DND-41 (cell line): ENCODE measurements at places on chromosomes 4 and X.

DNA sequence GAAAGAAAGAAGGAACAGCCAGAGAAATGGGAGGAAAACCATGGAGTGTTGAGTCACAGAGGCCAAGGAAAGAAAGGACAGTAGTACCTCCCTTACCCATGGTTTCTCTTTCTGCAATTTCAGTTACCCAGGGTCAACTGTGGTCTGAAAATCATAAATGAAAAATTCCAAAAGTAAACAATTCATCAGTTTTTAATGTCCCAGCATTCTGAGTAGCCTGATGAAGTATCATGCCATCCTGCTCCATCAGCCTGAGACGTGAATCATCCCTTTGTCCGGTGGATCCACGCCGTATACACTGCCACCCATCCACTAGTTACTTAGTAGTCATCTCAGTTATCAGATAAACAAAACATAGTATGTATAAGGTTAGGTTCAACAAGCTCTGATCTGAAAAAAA, 114.2 kb downstream of the COMMD8 start:
- DNase-seq: no peak
- H3K27me3 ChIP-seq: no peaks in the 10 kb centered on the region
- H3K4me1 ChIP-seq: no peaks in the 10 kb centered on the region
- no peak overlapping the region for H3K4me3 ChIP-seq
- H3K27ac ChIP-seq: no peak overlapping the region

DNA sequence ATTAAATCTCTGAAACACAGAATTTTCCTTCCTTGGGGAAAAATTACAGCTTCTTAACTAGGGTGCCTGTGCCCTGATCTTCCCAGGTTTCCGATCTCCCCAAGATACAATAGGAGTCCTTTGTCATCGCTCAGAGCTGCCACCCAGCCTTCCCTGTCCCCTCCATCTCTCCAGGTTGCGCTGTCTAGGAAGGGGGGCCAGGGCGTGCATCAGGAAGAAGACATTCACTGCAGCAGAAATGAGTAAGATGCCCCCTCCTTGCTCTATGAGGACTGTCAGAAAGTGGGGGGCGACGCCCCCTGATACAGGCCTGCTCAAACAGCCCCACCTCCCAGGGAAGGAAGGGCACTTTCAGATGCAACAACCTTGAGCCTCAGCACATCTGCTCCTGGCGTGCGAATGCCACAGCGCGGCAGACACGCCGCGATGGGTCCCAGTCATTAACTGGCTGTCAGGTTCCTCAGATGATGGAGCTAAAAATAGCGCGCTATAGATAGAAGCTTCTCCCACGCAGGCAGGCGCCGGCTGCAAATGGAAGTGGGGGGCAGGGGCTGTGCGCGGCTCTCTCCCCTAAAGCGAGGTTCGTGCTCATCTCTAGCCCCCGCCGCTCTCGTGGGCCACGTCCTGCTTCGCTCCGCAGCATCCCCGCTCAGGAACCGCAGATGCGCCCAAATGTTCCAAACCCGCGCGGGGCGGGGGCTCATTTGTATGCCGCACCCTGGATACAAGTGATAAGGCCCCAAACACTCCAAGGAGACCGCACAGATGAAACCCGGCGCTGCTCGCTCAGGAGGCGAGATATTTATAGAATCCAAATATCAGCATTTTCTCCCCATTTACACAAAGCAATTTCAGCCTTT, 57.6 kb upstream of the LGI2 start:
- no peaks in the 10 kb centered on the region for H3K4me1 ChIP-seq
- H3K27me3 ChIP-seq: no peaks in the 10 kb centered on the region
- no peak for DNase-seq
- H3K36me3 ChIP-seq: no peaks in the 10 kb centered on the region

GRCh38 chr4:15656038-15656470, 897 bp upstream of the FBXL5 start:
- DNase-seq: no peak
- peaks cover 42% of the 10 kb centered on the region for H3K4me1 ChIP-seq

- H3K4me1 ChIP-seq: no peaks in the 10 kb centered on the region
- no peaks in the 10 kb centered on the region for H3K27me3 ChIP-seq
- no peak overlapping the region for H3K4me3 ChIP-seq
- no peak overlapping the region for H3K27ac ChIP-seq
Observed at GRCh38 chr4:189364032-189364449, 576.6 kb upstream of the FRG1 start.

GRCh38 chrX:118088084-118088483, 28.5 kb downstream of the KLHL13 start:
- no peaks in the 10 kb centered on the region for H3K27me3 ChIP-seq
- no peak overlapping the region for H3K4me3 ChIP-seq
- no peaks in the 10 kb centered on the region for H3K36me3 ChIP-seq
- H3K4me1 ChIP-seq: no peaks in the 10 kb centered on the region

DNA sequence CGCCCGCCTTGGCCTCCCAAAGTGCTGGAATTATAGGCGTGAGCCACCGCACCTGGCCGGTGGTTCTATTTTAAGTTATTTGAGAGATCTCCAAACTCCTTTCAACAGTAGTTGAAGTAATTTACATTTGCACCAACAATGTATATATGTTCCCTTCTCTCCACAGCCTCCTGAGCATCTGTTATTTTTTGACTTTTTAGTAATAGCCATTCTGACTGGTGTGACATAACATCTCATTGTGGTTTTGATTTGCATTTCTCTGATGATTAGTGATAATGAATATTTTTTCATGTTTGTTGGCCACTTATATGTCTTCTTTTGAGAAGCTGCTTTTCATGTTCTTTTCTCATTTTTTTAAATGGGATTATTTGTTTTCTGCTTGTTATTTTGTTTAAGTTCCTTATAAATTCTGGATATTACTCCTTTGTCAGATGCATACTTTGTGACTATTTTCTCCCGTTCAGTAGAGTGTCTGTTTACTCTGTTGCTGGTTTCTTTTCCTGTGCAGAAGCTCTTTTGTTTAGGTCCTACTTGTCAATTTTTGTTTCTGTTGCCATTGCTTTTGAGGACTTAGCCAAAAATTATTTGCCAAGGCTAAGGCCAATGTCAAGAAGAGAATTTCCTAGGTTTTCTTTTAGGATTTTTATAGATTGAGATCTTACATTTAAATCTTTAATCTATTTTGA, 213.2 kb downstream of the ARHGAP24 start:
- H3K36me3 ChIP-seq: no peaks in the 10 kb centered on the region
- DNase-seq: no peak
- no peak overlapping the region for H3K27ac ChIP-seq
- H3K4me3 ChIP-seq: no peak overlapping the region

DNA sequence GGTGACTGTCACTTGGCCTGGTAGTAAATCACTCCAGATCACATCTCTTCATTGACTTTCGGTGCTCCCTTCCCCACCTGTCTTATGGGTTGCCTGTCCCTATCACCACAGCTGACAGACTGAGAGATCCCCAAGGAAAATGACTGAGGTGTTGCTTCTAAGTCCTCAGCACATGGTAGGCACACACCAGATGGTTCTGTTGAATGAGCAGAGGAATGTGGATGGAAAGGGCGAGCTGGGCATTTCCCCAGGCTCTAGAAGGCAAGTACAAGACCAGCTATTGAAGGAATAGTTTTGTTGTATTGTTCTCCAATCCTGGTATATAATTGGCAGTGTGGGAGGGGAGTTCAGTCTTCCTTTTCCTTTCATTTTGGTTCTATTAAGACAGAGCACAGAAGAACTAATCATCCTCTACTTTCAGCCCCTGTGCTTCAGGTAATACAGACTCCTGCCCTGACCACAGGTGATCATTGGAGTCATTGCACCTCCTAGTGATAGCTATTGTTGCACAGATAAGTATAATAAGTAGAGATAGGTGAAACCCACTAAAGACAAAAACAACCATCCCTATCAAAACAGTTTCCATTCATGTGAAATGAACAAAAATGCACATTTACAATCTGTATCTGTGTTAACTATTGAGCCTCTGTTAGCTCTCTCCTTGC, 158.6 kb downstream of the TRAM1L1 start:
- H3K27me3 ChIP-seq: no peaks in the 10 kb centered on the region
- no peak for DNase-seq
- no peak overlapping the region for H3K4me3 ChIP-seq

GRCh38 chr4:69546134-69546765, 50.5 kb upstream of the UGT2B4 start:
- no peak overlapping the region for H3K4me3 ChIP-seq
- DNase-seq: no peak
- H3K36me3 ChIP-seq: no peaks in the 10 kb centered on the region
- H3K27me3 ChIP-seq: no peaks in the 10 kb centered on the region
- H3K27ac ChIP-seq: no peak overlapping the region

DNA sequence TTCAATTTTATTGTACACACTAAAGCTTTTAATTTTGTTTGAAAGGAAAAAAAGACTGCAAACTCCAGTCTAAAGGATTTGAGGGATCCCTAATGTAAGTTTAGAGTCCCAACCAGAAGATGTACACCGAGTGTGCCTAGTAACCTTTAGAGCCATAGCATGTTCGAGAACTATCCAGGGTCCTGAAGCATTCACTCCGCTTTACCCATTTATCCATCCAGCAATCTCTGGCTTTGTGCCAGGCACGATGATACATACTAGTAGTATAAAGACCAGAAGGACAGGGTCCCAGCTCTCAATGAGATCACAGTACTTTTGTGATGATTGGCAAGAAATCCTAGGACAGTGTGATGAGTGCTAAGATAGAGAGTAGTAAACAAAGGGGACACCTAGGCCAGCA, 168.7 kb downstream of the STK32B start:
- DNase-seq: peak; percentile 38
- H3K36me3 ChIP-seq: no peaks in the 10 kb centered on the region
- H3K27ac ChIP-seq: no peak overlapping the region
- no peaks in the 10 kb centered on the region for H3K27me3 ChIP-seq

DNA sequence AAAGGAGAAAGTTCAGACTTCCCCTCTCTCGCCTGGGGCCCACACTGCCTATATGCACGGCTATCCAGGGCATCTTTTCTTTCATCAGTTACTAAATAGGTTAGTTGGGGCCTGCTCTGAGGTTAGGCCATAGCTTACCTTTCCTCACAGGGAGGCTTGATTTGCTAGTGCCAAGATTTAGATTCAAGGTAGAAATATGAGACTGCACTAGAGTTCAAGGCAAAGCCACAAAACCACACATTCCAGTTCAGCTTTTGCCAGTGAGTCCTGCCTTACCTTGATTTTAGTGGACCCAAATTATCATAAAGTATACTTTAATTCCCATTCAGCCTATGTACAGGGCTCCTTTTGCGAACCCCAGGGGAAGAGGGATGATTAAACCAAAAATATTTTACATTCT, 762.8 kb downstream of the PDHA2 start:
- H3K27ac ChIP-seq: no peak overlapping the region
- no peaks in the 10 kb centered on the region for H3K27me3 ChIP-seq
- no peaks in the 10 kb centered on the region for H3K36me3 ChIP-seq
- H3K4me1 ChIP-seq: peaks cover 9% of the 10 kb centered on the region

GRCh38 chrX:22313766-22314165, 41.1 kb downstream of the CBLL2 start:
- no peaks in the 10 kb centered on the region for H3K27me3 ChIP-seq
- DNase-seq: no peak
- H3K4me1 ChIP-seq: no peaks in the 10 kb centered on the region
- H3K4me3 ChIP-seq: no peak overlapping the region
- no peaks in the 10 kb centered on the region for H3K36me3 ChIP-seq

GRCh38 chr4:174449944-174450785, 72.1 kb downstream of the HPGD start:
- no peaks in the 10 kb centered on the region for H3K27me3 ChIP-seq
- no peak overlapping the region for H3K27ac ChIP-seq
- DNase-seq: no peak
- H3K4me3 ChIP-seq: no peak overlapping the region
- no peaks in the 10 kb centered on the region for H3K36me3 ChIP-seq
- H3K4me1 ChIP-seq: no peaks in the 10 kb centered on the region

GRCh38 chr4:169252339-169253112, 18.2 kb downstream of the SH3RF1 start:
- no peaks in the 10 kb centered on the region for H3K4me1 ChIP-seq
- no peak overlapping the region for H3K4me3 ChIP-seq
- H3K27ac ChIP-seq: no peak overlapping the region
- DNase-seq: no peak

- DNase-seq: no peak
- H3K27me3 ChIP-seq: no peaks in the 10 kb centered on the region
- no peaks in the 10 kb centered on the region for H3K36me3 ChIP-seq
- no peaks in the 10 kb centered on the region for H3K4me1 ChIP-seq
- H3K27ac ChIP-seq: no peak overlapping the region
Observed at GRCh38 chr4:183816077-183816476, 89.0 kb upstream of the STOX2 start.

GRCh38 chr4:117771647-117772337, 262.5 kb upstream of the NDST3 start:
- no peaks in the 10 kb centered on the region for H3K27me3 ChIP-seq
- peak overlapping the region; percentile 5; the same call in 1 of the 2 replicates for H3K27ac ChIP-seq
- no peak overlapping the region for H3K4me3 ChIP-seq
- H3K4me1 ChIP-seq: peaks cover 7% of the 10 kb centered on the region
- DNase-seq: no peak

- no peaks in the 10 kb centered on the region for H3K36me3 ChIP-seq
- H3K27me3 ChIP-seq: no peaks in the 10 kb centered on the region
- H3K4me1 ChIP-seq: no peaks in the 10 kb centered on the region
- H3K4me3 ChIP-seq: no peak overlapping the region
Observed at GRCh38 chr4:20403846-20404245, 152.1 kb downstream of the SLIT2 start.

DNA sequence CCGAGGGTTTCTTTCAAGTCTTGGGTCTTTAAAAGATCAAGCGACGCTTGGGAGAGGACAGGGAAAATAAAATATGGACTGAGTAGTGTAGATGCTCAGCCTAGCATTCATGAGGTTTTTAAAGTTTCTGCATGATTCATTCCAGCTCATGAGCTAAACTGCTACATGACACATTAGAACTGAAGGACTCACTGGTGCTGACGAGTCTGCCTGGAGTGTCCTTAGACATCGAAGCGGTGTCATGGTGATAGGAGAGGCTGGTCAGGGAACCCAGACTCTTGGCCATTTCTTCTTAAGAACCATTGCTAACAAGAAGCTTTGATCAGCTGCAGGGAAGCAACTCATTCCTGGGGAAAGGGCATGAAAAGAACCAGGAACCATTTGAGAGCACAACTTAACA, 158.6 kb downstream of the TRIML1 start:
- no peak for DNase-seq
- H3K4me1 ChIP-seq: no peaks in the 10 kb centered on the region
- H3K36me3 ChIP-seq: no peaks in the 10 kb centered on the region
- H3K27me3 ChIP-seq: no peaks in the 10 kb centered on the region
- no peak overlapping the region for H3K27ac ChIP-seq
- no peak overlapping the region for H3K4me3 ChIP-seq

DNA sequence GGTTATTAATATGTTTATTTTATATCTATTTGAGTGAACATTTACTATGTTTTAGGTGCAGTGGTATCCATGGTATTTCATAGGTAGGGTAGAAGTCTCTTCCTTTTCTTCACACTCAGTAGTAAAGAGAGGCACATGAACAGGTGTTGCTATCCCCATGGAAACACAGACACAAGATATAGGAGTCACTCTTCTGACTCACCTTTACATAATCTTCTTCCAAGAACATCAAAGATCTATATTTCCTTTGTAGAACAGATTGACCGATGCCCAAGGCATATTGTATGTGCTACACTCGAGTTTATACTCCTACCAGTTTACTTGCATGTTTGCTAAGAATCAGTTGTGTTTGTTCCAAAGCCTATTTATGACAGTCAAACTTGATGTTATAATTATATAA, 1997.4 kb downstream of the C4orf33 start:
- H3K4me1 ChIP-seq: no peaks in the 10 kb centered on the region
- DNase-seq: no peak
- H3K4me3 ChIP-seq: no peak overlapping the region
- H3K36me3 ChIP-seq: no peaks in the 10 kb centered on the region
